NCI-H1694 (cell line): ENCODE measurements at places on chromosomes 5 and 9.

DNA sequence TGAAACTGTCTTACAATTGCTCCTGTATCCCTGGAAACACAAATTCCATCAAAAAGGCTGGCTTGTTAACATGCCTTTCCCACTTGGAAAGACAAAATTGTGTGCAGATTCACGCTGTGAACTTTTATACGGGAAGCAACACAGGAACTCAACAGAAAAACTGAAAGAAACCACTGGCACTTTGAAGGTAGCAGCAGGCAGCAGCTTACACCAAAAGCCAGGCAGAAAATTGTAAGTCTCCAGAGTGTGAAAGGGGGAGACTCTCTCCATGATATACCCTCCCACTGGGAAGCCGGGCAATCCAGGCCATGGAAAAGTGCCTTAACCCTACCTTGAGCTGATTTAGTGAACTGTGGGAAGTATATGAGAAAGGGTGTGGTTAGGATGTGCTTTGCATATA, 943.7 kb downstream of the CDH18 start:
- no peak for DNase-seq

DNA sequence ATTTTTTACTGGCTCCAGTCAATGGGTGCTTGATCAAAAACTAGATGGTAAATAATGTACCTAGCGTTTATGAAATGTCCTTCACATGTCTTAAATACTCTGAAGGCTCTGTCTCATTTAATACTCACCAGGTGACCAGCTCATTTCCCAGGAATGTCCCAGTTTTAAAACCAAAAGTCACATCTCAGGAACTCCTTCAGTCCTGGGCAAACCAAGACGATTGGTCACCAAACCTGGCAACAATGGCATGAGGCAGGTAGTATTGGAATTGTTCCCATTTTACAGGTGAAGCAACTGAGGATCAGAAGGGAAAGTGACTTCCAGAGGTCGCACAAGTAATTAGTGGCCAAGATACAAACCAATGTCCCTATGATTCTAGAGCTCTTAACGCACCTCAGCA, 27.7 kb downstream of the SMIM23 start:
- no peak for DNase-seq

DNA sequence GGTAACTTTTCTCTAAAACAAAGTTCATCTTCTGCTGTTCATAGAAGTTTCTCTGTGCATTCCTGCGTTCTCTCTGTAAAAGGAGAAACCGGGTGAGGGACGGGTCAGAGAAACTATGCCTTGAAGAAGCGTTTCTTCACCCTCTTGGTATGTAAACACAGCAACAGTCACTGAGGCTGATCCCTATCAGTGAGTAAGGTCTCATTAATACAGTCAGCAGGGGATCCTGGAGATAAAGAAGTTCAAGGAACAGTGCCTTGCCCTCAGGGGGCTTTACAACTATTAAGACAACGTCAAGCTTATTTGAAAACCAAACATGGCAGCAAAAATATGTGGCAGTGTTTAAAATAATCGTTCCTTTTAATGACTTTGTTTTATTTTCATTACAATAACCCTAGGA, 202.9 kb upstream of the IL12B start:
- DNase-seq, result no peak

DNA sequence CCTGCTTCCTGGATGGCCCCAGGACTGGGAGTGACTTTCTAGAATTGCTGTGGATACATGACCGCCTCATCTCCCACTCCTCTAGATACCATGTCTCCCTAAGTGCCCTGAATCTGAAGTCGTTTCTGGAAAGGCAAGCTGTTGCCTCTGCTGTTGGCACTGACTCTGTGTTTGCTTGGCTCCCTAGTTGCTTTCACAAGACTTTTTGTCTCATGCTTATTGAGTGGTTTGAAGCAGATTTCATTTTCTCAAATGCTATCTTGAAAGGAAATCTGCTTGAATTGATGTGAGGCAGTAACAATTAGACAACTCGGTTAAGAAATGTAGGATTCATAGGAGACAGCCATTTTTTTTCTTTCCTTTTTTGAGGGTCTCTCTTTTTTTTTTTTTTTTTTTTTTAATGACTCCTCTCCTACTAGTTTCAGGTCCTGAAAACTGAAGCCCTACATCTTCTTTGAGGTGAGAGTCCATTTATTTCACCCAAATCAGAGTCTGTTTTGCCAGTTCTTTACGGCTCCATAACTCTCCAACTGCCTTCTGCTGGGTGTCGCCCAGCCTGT, 65.9 kb downstream of the PRDM6 start:
- DNase-seq, result no peak

GRCh38 chr9:123716339-123716945, 213.5 kb downstream of the DENND1A start:
- DNase-seq, result no peak

DNA sequence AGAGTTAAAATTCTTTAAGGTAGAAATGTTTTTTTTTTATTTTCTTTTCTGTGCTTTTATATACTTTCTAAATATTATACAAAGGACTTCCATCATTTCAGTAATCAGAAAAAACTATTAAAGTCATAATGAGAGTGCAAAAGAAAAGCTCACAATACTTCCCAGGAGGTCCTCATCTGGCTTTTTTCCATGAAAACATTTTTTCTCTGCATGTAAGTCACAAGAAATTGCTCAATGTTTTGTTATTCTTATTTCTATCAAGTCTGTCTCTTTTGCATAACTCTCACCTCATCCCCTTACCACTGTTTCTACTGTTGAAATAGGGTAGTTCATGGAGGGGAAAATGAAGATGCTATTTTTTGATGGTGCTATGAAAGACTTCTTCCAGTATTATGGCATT, 375.0 kb downstream of the TMEM232 start:
- no peak for DNase-seq

GRCh38 chr9:99785010-99785590, 36.6 kb upstream of the NR4A3 start:
- DNase-seq, result no peak

DNA sequence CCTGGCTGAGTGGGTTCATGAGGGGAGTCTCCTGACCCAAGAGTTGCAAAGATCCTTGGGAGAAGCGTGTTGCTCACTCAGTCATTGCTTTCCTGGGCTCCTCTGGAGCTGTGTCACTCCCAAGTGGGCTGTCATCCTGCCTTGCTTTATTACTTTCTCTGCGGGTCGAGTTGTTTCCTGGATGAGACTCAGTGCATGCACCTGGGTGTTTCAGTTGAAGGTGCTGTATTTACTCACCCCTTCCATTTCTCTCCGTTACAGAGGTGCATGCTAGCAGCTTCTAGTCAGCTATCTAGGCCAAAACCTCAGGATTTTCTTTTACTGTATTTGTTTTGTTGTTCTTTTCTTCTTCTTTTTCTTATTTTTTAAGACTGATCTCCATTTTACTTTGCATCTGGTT, 785.5 kb upstream of the EDIL3 start:
- DNase-seq, result no peak

DNA sequence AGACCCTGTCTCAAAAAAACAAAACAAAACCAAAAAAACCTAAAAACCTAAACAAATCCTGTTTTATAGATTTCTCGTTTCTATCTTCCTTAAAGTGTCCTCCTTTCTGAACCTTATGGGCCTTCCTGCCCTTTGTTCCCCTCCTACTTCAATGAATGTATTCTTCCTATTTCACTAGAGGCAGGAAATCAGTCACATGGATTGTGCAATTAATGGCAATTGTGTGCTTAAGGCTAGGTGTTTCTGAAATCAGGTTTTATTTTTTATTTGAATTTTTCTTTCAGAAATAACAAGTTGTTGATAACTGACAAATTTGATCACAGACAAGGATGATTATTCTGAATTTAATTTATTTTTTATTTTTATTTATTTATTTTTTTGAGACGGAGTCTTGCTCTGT, 220.6 kb upstream of the SEMA6A start:
- no peak for DNase-seq

DNA sequence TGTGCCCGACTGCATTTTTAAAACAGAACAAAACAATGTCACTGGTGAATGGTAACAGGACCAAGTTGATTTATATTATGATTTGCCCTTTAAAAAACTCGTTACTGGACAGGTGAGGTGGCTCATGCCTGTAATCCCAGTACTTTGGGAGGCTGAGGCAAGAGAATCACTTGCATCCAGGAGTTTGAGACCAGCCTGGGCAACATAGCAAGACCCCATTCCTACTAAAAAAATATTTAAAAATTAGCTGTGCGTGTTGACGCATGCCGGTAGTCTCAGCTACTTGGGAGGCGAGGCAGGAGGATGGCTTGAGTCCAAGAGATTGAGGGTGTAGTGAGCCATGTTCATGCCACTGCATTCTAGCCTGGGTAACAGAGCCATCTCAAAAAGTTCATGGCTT, 7.2 kb downstream of the UNC13B start:
- no peak for DNase-seq

GRCh38 chr5:137672001-137672400, 63.9 kb downstream of the KLHL3 start:
- no peak for DNase-seq

GRCh38 chr5:14735944-14736343, 71.4 kb downstream of the OTULIN start:
- DNase-seq, result no peak

DNA sequence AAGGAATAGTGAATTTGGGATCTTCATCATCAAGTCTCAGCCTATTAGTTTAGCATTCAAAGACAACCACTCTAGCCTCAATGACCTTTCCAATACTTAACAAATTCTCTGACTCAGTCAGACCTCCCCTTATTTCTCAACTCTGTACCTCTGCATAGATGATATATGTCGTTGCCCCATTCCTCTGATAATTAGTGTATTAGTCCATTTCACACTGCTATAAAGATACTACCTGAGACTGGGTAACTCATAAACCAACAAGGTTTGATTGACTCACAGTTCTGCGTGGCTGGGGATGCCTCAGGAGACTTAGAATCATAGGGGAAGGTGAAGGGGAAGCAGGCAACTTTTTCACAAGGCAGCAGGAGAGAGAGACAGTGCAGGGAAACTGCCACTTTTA, 8.9 kb downstream of the MRPL22 start:
- DNase-seq, result no peak

- no peak for DNase-seq
These were observed 130.6 kb downstream of the ZNF462 start for GRCh38 chr9:106993603-106994002.

DNA sequence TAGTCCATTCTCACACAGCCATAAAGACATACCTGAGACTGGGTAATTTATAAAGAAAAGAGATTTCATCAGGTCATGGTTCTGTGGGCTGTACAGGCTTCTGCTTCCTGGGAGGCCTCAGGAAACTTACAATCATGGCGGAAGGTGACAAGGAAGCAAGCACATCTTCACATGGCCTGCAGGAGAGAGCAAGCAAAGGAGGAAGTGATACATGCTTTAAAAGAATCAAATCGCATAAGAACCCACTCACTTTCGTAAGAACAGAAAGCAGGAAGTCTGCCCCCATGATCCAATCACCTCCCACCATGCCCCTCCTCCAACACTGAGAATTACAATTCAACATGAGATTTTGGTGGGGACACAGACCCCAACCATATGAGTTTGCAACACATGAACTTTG, 5.1 kb upstream of the FBXO38 start:
- no peak for DNase-seq

GRCh38 chr9:109481856-109482255, 16.3 kb downstream of the PTPN3 start:
- no peak for DNase-seq

DNA sequence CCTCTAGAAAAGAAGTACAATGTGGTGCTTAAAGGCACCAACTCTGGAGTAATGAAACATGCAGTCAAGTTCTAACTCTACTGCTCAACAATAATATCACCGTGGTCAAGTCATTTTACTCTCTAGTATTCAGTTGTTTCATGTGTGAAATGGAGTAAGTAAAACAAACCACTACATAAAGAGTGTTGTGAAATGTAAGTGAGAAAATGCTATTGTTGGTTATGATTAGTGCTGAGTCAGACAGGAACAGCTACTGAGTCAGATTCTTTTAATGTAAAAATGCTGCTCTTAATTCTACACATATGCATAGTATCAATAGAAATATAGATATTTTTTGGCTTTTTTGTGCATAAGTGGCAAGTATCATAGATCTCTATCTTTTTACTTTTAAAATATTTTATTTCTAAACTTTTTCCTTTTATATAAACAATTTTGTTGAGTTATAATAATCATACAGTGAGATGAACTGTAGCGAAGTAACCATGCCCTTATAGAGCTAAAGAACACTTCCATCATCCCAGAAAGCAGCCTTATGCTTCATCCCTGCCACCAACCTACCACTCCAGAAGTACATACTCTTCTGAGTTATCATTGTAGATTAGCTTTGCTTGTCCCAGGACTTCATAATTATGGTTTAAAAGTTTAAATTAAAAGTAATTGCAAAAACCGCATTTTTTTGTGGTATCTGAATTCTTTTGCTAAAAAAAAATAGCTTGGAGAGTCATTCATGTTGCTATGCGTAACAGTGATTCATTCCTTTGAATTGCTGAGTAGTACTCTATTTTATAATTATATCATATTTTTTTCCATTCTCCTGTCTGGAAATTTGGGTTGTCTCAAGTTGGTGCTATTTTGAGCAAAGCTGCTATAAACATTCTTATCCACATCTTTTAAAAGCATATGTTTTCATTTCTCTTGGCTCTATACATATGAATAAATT, 548.2 kb upstream of the CLINT1 start:
- DNase-seq, result no peak

GRCh38 chr5:154287136-154287535, 96.6 kb downstream of the GALNT10 start:
- no peak for DNase-seq

DNA sequence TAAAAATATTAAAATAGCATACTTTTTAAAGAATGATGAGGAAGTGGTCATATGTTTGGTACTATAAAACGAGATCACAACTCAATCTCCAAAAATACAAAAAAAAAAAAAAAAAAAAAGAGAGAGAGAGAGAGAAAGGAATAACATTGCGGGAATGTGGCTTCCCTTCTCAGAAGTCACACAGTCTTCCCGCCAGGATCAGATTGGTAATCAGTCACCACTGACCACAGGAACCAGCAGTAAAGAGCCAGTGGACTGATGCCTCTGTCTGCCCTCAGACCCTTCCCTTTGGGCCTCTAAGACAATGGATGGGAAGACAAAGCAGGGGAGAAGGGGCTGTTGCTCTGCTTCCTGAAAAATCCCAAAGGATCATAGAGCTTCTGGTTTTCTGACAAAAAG, 104.9 kb downstream of the KLHL3 start:
- DNase-seq, result no peak

- DNase-seq, result no peak
These were observed 141.9 kb upstream of the EFNA5 start for GRCh38 chr5:107812570-107813141.

DNA sequence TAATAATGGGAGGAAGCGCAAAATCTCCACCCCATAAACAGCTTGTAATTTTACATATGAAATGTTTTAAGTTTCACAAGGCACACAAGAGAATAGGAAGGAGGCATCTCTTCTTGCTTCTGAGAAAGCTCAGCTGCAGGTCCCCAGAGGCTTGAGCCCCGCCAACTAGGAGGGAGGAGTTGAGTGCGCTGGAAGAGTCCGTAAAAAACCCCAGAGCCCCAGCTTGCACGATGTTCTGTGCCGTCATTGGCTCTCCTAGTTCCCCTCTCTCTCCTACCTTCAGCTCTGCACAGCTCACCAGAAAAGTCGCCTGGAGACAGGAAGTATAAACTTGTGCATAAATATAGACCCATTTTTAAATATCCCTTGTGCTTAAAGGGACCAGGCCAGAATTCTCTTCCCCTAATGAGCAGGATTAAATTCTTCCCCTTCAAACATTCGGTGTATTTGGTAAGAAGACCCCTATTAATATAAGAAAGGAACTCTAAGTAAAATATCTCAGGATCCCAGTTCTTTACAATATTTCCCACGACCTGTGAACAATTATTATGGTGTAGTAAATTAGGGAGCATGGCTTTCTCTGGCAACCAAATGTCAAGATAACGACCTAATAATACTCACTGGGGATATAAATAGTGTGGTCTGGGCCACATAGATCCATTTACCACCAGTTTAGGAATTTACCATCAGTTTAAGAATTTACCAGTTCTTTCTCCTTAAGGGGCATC, 13.7 kb downstream of the GLRX start:
- DNase-seq, result no peak
